Left renal cortex interstitium (tissue), 4 donors: ENCODE measurements at places on chromosomes 4 and X. TPM values are rescaled to one million over a fixed set of nuclear protein-coding genes. Genes with fewer than 3 reads are reported as not detected.

- no peak for DNase-seq
Measured at GRCh38 chrX:112877771-112878173, 37.1 kb upstream of the AMOT start.

Gene GPAT3
- 16.6 TPM for polyA plus RNA-seq

DNA sequence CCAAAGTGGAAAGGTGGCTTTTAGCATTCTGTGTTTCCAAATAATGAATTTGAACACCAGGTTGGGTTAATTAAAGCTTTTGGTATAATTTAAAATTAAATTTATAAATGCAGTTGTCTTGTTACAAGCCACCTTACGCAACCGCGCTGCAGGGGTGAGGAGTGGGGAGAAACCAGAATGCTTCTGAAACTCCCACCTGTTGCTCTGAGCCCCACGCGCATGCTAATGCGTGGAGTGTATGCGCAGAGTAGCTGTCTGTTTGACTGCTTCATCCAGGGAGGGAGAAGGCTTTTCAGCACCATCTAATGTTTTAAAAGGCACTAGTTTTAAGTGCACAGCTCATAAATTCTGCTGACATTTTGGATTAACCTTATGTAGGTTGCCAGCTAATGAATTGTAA, 12.5 kb downstream of the OGT start:
- no peak for DNase-seq

GRCh38 chr4:8502836-8503585, 62.4 kb downstream of the TRMT44 start:
- DNase-seq: no peak

DNA sequence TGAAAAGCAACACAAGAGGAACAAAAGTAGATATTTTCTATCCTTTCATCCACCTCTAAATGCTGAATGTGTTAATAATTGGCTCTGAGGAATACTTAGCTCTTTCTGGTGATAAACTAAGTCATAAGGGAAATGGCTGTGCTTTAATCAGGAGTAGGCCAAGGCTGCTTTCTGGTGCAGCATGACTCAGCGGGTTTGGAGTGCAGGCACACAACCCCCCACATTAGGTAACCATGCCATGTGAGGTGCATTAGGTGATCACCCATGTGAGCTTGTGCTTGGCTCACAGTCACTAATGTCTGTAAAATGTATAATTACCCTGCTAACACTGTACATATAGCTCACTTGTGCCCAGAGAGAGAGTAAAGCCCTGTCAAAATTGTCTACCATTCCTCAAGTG, 57.2 kb downstream of the USP38 start:
- no peak for DNase-seq

DNA sequence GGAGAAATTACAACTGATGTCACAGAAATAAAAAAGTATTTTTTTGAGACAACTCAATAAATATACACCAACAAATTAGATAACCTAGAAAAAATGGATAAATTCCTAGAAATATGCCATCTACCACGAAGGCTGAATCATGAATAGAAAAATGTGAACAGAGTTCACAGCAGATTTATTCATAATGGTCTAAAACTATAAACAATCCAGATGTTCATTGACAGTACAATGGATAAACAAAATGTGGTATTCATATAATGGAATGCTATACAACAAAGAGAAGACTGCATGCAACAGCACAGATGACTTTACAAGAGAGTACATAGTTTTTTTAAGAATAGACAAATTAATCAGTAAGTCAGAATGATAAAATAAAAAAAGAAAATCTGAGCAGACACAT, 55.2 kb downstream of the CLOCK start:
- no peak for DNase-seq

- DNase-seq: no peak
Measured at GRCh38 chr4:175927121-175927520, 115.1 kb upstream of the GPM6A start.

Gene CA5B
- polyA plus RNA-seq: 11.0 TPM

DNA sequence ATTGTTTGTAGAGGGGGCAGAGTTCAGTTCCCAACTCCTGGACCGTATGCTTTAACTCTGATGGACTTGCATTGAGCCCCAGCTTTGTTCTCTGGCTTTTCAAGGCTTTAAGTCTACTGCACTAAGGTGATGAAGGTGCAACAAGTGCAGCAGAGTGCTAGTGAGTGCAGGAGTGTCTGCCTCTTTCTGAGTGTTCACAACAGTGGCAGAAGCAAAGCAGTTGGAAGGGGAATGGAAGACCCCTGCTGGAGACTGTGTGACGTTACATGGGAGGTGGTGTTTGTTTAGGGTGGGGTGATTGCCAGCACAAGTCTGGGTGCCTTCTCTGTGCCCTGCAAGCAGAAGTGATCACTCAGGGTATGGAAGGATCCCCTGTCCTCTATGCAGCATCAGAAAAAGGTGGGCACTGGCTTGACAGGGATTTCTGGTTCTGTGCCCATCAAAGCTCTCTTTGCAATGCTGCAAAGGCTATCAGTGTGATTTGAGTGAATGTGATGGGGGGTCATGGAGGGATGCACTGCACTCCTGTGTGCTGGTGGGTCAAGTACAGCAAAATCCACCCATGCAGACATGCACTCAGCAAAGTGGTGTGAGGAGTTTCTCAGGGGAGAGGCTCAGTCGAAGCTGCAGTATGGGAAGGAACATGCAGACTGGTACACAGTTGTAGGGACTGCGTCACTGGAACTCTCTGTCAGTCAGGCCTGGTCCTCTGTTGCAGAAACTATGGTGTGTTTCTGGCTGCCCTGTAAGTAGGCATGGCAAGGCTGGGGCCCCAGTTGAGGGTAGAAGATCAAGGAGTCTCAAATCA, 70.9 kb upstream of the UGT2B7 start:
- DNase-seq: no peak

Gene SYNPO2
- 13.2 TPM for polyA plus RNA-seq

DNA sequence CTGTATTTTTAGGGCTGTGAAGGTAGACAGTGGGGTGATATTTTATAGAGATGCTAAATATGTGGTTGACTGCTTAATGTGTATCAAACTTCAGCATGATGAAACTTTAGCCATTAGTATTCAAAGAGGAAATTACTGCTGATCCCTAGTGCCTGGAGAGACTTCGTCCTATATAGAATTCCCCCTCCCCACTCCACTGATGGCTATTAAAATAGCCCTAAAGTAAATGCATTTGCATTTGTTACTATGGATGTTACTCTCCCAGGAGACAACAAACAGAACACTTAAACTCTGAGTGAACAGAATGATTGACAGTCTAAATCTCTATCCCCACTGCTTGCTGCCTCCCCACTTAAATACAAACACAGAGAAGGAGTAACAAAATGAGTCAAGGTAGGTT, 39.1 kb downstream of the ADGRL3 start:
- no peak for DNase-seq

Gene RTL5
- 23.0 TPM for polyA plus RNA-seq

GRCh38 chrX:2497961-2498780, 2.6 kb downstream of the DHRSX start:
- DNase-seq: no peak

GRCh38 chr4:10587697-10588096, 96.9 kb downstream of the CLNK start:
- DNase-seq: no peak

DNA sequence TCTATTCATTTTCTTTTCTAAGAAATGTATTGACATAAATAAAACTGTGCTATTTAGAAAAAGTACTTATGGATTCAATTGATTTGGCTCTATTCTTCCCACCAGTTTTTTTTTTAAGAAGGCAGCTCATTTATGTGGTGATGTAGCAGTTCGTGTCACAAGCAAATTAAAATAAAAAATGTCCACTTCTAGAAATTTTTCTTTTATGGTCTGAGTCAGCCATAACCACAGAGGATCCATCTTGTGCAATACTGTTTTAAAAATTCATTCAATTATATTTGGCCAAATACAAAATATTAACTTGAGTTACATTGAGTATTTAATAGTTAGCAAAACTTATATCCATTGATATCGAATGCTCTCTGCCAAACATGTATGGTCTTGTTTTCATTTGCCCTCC, 207.9 kb upstream of the FAT1 start:
- no peak for DNase-seq

GRCh38 chrX:49155243-49155899, 7.2 kb upstream of the MAGIX start:
- DNase-seq: no peak

DNA sequence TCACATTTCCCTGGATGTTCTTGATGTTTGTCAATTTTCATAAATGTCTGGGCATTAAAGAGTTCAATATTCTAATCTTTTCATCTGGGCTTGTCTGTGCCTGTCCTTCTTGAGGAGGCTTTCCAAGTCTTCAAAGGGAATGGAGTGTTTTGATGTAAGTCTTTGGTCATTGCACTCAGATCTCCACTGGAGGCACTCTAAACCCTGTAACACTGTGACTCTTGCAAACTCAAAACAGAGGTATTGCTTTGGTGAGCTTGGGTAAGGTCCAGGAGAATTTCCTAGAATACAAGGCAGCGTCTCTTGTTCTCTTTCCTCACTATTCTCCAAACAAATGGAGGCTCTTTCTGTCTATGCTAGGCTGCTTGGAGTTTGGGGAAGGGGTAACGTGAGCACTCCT, 1118.1 kb upstream of the PABPC4L start:
- DNase-seq: no peak

DNA sequence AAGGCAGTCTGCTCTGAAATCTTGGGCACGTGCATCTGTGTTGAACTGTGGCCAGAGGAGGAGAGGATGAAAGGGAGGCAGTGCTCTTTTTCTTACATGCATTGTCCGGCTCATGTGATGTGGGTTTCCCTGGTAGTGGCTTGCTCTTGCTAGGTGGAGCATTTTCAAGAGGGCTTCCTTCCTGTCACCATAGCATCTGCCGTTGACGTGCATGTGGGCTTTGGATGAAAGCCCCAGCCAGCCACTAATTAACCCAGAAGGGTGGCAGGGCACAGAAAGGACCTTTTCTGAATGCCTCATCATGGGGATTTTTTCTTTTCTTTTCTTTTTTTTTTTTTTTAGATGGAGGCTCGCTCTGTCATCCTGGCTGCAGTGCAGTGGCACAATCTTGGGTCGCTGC, 121.3 kb downstream of the GPR143 start:
- DNase-seq: no peak

- no peak for DNase-seq
Measured at GRCh38 chrX:5559386-5559785, 669.3 kb downstream of the NLGN4X start.

DNA sequence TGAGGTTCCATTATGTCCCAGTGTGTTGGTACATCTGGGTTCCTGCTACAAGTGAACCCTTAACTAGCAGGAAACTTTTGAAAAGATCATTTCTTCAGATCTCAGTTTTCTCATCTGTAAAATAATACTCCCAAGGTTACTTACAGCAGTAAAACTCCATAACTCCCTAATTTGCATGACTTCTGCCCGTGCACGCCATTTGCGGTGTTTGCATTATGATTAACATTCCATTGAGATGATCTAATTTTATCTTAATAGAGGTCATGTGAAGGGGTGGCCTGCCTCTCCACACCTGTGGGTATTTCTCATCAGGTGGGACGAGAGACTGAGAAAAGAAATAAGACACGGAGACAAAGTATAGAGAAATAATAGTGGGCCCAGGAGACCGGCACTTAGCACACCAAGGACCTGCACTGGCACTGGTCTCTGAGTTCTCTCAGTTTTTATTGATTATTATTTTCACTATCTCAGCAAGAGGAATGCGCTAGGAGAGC, 219.8 kb downstream of the TLL1 start:
- no peak for DNase-seq

DNA sequence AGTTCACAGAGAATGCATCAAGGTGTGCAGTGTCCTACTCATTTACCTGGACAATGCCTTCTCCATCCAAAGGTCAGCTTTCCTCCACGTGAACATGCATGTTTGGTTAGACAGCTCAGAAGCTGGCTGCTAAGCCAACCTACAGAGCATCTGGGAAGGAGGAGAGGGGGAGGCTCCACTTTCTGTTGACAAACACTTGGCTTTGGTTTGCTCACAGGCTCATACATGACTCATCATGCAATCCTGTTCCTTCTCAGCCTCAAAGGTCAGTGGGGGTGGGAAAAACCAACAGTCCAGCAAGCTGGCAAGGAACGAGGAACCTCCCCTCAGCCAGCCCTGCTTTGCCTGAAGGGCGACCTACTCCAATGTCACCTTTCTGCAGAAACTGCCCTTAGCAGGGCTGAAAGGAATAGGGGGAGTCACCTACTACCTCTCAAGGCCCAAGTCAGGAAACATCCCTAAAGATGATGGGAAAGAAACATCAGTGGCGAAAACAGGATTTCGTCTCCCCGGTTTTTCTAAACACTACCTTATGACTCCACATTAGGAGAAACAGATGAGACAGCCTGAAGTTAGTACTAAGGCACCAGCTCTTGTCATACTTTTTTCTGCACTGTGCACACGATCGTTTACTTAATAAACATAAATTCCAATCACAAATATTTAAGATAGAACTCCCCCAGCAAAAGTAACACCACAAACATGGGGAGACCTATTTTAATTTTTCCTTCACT, 37.9 kb downstream of the RELL1 start:
- no peak for DNase-seq

DNA sequence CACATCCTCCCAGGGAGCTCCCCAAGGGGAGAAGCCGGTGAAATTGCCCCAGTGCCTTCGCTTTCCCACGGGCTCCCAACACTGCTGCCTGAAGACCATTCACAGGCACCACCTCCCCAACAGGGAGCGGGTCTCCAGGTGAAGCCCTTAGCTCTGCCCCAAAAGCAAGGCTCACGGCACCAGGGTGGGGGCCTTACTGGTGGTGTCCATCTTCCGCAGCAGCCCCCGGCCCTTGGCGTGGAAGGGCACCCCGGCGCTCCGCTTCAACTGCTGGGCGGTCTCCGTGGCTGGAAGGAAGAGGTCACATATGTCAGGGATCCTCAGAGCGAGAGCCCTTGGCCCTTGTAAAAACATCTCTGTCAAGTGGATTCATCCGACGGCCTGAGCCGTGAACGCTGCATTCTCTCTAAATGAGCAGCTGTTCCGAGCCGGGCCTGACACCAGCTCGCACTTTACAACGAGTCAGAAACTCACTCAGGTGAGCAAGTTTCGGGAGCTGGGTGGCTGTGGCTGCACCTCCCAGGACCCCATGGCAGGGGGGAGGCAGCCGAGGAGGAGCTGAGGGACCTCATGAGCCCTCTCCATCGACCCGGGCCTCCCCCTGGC, 20.9 kb downstream of the NELFA start:
- no peak for DNase-seq

DNA sequence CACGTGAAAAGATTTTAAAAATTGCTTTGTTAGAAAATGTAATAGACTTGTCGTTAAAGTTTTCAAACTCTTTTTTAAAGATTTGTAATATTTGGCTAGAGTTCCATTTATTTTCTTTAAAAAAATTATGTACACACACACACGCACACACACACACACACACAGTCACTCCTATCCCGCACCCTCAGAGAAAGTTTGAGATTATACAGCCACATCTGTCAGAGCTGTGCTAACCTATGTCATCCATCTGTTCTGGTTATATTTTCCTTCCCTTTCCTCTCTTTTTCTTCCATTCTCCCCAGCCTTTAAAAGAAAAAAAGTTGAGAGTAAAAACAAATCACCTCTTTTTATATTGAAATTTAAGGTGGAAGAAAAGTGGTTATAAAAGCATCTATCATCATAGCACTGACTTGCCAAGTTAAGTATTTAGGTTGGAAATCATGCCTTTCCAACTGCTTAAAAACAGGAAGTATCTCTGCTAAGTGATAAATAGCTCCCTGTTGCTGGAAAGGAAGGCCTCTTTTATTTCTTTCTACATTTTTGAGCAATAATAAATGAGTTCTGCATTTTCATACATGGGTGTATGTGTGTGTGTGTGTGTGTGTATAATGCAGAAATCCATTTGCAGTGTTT, 163.3 kb upstream of the SPRY1 start:
- no peak for DNase-seq
